ENCODE measurements at places on chromosomes 7 and 10. TPM values are rescaled to one million over a fixed set of nuclear protein-coding genes. Genes with fewer than 3 reads are reported as not detected.

DNA sequence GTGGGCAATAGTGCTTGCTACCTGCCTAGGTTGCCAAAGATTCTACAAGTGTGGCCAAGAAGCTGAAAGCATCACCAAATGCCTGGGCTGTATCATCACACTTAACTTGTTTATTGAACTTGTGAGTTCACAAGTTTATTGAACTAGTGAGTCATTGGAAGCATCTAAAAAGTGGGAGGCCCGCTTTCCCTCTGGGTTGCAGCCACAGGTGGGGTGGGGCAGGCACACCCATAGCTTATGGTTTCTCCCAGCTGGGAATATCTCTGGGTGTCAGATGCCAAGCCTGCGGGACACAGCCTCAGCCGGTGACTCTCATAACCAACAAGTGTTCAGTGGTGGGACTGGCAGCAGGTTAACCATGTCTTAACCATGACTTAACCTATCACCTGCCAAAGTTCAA is 145.9 kb upstream of the FAM13C start:
- no peak overlapping the region for H3K4me3 ChIP-seq
- H3K27ac ChIP-seq, result no peak overlapping the region
- no peaks in the 10 kb centered on the region for H3K4me1 ChIP-seq
- no peaks in the 10 kb centered on the region for H3K36me3 ChIP-seq
- H3K27me3 ChIP-seq, result no peaks in the 10 kb centered on the region

The IKZF1 gene
- 0.77 TPM for total RNA-seq

DNA sequence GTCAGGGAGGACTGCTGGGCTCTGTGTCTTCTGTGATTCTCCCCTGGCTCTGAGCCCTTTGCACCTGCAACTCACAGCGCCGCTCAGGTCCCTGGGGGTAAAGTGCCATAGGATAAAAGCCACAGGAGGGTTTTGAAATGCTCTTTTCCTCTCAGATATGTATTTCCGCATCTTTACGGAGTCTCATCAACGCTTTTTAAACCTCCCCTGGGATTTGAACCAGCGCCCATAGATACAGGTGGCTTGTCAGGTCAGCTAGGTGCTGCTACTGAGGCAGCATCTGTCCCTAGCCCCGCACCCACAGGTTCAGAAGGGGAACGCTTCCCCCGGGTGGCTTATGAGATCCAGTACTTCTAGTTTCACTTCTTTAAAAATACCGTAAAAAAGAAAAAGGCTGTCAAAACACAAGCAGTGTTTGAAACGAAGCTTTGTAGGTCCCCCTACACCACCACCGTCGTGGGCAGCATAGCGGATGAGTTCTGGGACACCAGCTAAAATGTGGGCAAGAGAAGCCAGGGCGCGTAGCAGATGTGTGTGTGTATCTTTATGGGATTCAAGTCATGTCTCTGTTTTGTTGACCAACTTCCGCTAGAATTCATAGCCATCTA is 173.5 kb downstream of the CUX1 start:
- no peak for DNase-seq
- H3K27ac ChIP-seq, result no peak overlapping the region
- no peaks in the 10 kb centered on the region for H3K4me1 ChIP-seq
- no peak overlapping the region for H3K4me3 ChIP-seq
- no peaks in the 10 kb centered on the region for H3K27me3 ChIP-seq

The CALD1 gene
- 9.2 TPM for total RNA-seq

GRCh38 chr10:43689618-43689954 is 40.9 kb upstream of the ZNF32 start:
- no peaks in the 10 kb centered on the region for H3K36me3 ChIP-seq
- H3K4me3 ChIP-seq, result peak overlapping the region; percentile 91
- peak overlapping the region; percentile 70 for H3K27ac ChIP-seq

DNA sequence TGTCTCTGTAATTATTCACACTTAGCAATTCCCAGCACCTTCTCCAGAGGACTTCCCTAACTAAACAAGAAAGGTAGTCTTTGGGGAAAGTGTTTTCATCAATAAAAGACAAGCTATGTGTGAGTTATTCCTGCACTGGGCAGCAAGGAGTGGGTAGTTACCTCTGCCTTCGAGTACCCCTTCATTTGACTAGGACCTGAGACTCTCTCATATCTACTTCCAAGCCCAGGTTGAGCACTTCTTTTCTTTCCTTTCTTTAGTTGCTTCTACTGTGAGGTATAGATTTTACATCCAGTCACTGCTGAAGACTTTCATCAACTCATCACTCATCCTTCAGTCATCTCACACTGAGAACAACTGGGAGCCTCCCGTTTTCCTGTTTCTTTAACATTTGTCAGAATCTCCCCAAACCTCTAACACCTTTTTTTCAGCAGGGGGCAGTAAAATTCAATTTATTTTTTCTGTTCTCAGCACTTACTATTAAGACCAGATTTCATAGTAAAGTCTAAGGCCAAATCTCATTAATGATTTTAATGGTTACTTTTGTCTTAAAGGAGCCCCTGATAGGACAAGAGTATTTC is 80.1 kb upstream of the PRSS1 start:
- no peak overlapping the region for H3K27ac ChIP-seq
- H3K36me3 ChIP-seq, result no peaks in the 10 kb centered on the region
- no peak overlapping the region for H3K4me3 ChIP-seq
- no peak for DNase-seq

- H3K4me3 ChIP-seq, result no peak overlapping the region
These were observed 1212.4 kb downstream of the SORCS1 start for GRCh38 chr10:105952153-105952552.

GRCh38 chr10:130037169-130037661 is 73.1 kb upstream of the EBF3 start:
- H3K27ac ChIP-seq, result no peak overlapping the region
- H3K27me3 ChIP-seq, result peaks cover 10% of the 10 kb centered on the region
- no peaks in the 10 kb centered on the region for H3K36me3 ChIP-seq
- no peaks in the 10 kb centered on the region for H3K4me1 ChIP-seq

DNA sequence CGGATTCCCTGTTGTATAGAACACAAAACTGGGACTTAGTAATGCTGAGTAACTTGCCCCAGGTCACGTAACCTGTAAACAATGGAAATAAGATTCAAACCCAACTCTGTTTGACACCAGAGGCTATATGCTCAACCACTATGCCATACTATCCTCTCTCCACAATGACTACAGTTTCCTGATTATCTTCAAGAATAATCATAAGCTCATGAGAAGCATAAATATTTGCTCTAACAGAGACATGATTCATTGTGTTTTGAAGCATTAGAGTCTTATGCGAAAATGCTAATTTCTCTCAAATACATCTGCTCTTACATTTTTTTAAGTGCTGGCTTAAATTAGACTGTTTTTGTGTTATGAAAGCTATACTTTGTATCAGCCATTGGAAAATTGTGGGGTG is 241.3 kb downstream of the LHFPL3 start:
- H3K27me3 ChIP-seq, result peaks cover 2% of the 10 kb centered on the region
- no peak overlapping the region for H3K27ac ChIP-seq
- no peak overlapping the region for H3K4me3 ChIP-seq
- no peaks in the 10 kb centered on the region for H3K4me1 ChIP-seq
- no peak for DNase-seq

DNA sequence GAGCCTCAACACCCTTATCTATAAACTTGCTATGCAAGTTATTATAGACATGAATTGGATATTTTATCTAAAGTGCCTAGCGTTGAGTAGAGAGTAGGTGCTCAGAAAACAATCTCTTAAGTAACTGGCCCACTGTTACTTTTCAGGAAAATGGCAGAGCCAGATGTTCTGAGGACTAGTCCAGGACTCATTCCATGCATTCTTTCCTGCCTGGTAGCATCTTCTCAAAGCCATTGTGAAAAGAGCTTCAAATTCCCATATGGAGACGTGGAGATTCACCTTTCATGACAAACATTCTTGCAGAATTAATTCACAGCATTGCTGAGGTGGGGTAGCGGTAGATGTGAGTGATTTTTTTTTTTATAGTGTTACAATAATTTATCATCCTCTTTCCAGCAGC is 35.9 kb upstream of the ITPRID1 start:
- H3K4me3 ChIP-seq, result no peak overlapping the region
- H3K4me1 ChIP-seq, result no peaks in the 10 kb centered on the region
- no peak overlapping the region for H3K27ac ChIP-seq
- no peak for DNase-seq
- no peaks in the 10 kb centered on the region for H3K27me3 ChIP-seq

DNA sequence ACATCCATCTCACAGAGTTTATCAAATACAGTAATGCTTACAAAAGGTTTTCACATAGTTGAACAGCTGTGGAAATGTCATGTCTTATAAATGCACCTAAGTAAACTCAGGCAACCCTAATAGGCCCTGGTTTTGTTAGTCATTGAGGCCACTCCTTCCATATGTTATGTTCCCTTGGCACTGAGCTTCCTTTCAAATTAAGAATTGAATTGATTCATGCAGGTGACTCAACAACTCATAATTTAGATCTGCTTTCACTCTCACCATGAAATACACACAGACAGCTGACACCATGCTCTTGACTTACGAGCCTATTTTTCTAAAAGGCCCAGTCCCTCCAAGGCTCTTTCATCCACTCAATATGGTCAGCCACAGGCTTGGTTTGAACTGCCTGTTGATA is 476.9 kb downstream of the KCNMA1 start:
- no peaks in the 10 kb centered on the region for H3K36me3 ChIP-seq
- no peaks in the 10 kb centered on the region for H3K27me3 ChIP-seq
- peak; percentile 94 for DNase-seq
- no peak overlapping the region for H3K27ac ChIP-seq
- peaks cover 33% of the 10 kb centered on the region for H3K4me1 ChIP-seq
- no peak overlapping the region for H3K4me3 ChIP-seq

DNA sequence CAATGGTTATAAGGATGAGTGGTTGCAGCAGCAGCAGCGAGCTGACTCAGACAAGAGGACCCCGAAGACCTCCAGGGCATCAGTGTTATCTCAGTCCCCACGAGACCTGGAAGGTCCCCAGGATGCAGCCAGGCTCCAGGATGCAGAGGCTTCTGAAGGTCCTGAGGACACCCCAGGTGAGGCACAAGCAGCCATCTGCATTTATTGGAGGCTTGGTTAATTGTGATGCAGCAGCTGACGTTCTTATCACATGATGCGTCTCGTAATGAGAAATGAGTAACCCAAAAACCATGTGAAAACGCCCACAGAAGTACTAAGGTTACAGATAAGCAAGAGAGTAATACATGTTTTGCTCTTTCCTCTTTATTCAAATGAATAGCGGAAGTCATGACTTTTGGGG is 17.4 kb downstream of the C7orf57 start:
- H3K27ac ChIP-seq, result no peak overlapping the region
- H3K27me3 ChIP-seq, result no peaks in the 10 kb centered on the region
- H3K4me1 ChIP-seq, result no peaks in the 10 kb centered on the region
- no peak for DNase-seq

DNA sequence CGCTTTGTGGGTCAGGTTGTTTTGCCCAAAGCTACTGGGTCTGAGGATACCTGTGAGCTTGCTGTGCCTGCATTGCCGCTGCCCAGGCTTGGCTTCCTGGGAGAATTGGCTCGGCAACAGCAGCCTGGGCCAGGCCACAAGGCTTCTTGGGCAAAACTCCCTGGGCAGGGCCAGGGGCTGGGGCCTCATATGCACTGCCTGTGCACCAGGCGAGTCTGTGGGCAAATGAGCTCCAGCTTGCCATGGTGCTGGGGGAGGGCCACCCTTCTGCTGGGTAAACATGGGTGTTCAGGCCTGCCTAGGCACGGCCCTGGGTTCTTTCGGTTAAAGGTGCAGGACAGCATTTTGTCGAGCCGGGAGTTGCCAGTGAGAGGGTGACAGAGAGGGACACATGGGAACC is 19.4 kb downstream of the ZMIZ1 start:
- H3K27me3 ChIP-seq, result no peaks in the 10 kb centered on the region
- H3K27ac ChIP-seq, result peak overlapping the region; percentile 8
- H3K4me1 ChIP-seq, result peaks cover 93% of the 10 kb centered on the region
- H3K4me3 ChIP-seq, result no peak overlapping the region

DNA sequence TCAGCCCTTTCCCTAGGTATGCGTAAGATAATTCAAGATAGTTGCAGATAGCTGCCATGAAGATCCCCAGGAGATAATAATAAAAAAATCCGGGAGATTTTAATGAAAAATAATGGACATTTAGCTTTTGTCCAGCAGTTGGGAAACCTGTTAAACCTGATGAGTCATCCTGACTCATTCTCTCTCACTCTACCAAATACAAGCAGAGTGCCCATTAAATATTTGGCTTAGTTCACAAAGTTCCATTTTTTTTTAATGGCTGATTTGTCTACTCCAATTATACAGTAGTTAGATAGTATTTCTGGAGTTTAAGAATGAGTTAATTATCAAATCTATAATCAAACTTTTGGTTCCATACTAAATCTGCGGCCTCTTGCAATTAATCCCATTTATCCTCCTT is 2.1 kb upstream of the SHTN1 start:
- H3K27me3 ChIP-seq, result no peaks in the 10 kb centered on the region
- DNase-seq, result peak; percentile 15
- no peaks in the 10 kb centered on the region for H3K36me3 ChIP-seq
- peak overlapping the region; percentile 75 for H3K4me3 ChIP-seq
- H3K27ac ChIP-seq, result peak overlapping the region; percentile 83

The CASP2 gene
- 47.4 TPM for total RNA-seq

- H3K4me1 ChIP-seq, result no peaks in the 10 kb centered on the region
- DNase-seq, result no peak
- no peak overlapping the region for H3K4me3 ChIP-seq
- no peaks in the 10 kb centered on the region for H3K36me3 ChIP-seq
- H3K27ac ChIP-seq, result no peak overlapping the region
These were observed 118.0 kb upstream of the KMT2C start for GRCh38 chr7:152553671-152554317.

- H3K4me1 ChIP-seq, result peaks cover 5% of the 10 kb centered on the region
- H3K36me3 ChIP-seq, result no peaks in the 10 kb centered on the region
- DNase-seq, result no peak
These were observed 27.3 kb downstream of the UBE2H start for GRCh38 chr7:129925416-129926002.

DNA sequence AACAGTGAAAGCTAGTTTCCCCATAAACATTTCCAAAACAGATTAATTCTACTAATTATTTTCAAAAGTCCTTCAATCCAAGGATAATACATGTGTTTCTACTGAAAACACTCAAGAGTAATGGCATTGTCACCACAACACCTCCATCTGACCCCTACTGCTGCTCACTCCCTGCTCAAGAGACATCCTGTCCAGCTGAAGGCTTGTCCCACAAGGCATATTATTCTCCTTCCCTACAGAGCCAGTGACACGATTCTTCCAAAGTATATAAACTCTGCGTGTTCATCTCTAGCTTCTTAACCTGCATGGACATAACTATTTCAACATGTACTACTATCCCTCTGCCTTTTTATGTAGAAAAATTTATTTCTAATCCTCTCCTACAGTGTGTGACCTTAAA is 182.1 kb downstream of the CPEB3 start:
- H3K36me3 ChIP-seq, result no peaks in the 10 kb centered on the region
- no peaks in the 10 kb centered on the region for H3K27me3 ChIP-seq
- no peaks in the 10 kb centered on the region for H3K4me1 ChIP-seq
- H3K4me3 ChIP-seq, result no peak overlapping the region

DNA sequence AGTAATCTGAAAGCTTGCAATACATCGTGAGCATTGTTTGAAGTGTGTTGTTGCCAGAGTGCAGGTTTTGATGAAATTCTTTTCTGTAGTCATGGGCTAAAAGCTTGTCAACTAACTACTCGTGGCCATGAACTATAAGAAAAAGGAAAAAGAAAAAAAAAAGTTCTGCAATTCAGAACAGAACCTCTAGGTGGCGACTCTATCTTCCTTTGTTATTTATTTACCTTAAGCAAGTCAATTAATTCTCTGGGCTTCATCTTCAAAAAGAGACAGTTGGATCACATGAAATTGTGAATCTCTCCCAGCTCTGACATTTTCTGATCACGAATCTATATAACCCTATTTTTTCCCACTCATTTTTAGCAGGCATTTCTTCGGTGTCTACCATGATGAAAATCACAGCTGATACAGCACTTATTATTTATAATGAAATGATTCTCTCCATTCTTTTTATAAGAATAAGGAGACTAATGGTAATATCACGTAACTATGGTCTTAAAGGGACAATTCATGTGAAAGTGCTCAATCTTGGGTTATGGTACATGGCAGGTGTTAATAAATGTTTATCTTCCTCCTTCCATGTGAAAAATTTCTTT is 18.8 kb downstream of the TMEM196 start:
- no peaks in the 10 kb centered on the region for H3K4me1 ChIP-seq
- H3K27ac ChIP-seq, result no peak overlapping the region
- no peak overlapping the region for H3K4me3 ChIP-seq
- no peaks in the 10 kb centered on the region for H3K27me3 ChIP-seq

Data from Panc1 (cell line).